Renal pelvis (tissue), 12 donors: ENCODE measurements at places on chromosomes 3 and 15. TPM values are rescaled to one million over a fixed set of nuclear protein-coding genes. Genes with fewer than 3 reads are reported as not detected.
A peak's percentile ranks its signal among the peaks of the same experiment; 100 is the strongest.

- DNase-seq: peak; percentile 35
Observed at GRCh38 chr15:75347222-75348033, 589 bp downstream of the NEIL1 start.

GRCh38 chr3:158571969-158572765 lies 1.2 kb downstream of the MLF1 start:
- DNase-seq: no peak

DNA sequence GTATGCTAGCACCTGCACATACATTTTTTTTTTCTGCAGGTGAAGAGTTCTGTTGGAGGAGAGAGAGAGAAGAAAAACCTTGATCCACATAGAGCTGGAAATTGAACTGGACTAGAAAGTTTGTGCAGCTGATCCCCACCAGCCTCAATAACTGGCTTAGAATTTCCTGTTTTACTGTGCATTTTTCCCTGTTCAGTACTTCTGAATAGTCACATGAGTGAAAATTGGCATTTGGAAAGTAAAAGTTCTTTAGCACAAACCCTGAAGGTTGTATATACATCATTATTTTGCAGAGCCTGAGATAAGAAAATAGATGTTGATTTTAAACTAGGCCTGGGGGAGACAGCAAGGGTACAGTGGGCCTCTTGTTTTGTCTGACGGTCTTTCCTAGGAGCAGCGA lies 42.3 kb downstream of the GHSR start:
- DNase-seq: no peak

DNA sequence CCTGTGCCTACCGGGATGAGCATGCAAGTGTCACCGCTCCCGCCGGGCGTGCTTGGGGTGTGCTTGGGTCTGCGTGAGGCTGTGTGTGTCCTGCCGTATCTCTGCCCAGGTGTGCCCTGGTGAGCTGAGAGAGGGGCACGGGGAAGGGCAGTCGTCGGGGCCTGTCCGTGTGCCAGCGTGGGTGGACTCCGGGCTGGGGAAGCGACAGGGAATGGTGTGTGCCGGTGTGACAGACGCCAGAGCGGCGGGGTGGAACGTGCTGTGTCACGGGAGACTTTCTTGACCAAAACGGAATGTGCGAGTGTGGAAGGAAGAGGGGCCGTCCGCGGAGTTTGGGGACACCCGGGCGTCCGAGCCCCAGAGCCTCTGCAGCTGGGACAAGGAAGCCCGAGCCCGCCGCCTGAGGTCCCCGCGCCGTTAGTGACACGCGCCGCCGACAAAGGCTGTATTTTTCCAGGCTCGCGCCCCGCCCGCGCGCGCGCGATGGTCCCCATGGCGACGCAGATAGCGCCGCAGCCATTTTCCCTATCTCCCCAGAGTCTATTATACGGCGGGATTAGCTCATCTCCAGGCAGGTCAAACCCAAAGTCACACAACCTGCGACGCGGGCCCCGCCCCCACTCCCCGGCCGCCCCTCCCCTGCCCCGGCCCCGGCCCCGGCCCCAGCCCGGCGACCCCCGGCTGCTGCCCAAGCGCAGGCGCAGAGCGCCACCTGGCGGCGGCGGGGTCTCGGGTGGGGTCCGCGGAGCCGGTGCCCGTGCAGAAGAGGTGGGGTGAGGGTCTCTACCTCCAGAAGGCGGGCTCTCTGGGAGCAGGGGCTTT lies 4.5 kb upstream of the GATA2 start:
- no peak for DNase-seq

GRCh38 chr3:22977042-22977441 lies 226.1 kb upstream of the UBE2E2 start:
- no peak for DNase-seq

DNA sequence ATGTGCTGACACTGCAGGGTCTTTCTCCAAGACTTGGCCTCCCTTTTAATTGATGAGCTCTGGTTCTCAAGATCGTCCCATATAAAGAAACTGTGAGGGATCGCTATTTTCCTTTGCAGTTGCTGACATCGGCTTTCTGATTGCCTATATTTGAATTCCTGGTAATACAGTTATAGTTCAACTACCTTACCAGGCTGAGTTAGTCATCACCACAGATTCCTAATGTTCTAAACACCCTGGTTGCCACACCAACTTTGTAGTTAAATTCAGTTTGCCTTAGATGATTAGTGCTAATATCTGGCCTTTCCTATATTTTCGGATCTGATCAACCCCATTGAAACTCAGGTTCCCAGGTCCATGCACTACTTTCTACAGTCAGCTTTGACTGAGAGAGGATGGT lies 125.0 kb downstream of the GMNC start:
- DNase-seq: no peak

DNA sequence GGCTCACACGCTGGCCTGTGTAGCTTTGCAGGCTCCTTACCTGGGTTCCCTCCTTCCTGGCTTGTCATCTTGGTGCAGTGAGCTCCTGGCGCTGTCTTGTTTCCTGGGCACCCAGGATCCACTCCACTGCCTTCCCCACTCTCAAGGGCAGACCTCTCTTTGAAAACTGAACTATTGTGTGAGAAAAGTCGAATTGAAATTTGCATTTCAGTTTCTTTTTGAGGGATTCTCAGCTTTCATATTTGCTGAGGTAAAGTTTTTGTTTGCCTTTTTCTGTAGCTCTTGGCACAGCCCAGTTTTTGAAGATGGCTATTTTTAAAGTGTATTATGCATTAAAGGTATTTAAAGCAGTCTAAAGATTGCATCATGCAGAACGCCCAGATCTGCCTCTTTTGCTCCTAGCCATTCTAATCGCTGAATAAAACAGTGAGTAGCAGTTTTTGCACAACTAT lies 70.1 kb downstream of the CCK start:
- no peak for DNase-seq

DNA sequence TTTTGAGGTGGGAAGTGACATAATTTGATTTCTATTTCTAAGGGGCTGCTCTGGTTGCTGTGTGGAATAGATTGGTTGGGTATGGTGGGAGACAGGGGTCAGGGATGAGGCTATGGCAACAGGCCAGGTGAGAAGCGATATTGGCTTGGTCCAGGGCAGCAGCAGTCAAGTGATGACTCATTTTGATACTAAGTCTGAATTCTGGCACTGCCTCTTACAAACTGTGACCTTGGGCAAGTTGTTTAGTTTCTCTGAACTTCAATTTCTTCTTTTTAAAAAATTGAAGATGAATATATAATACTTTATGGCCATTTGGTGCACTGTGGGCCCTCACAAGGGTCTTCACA lies 40.4 kb upstream of the CLSTN2 start:
- no peak for DNase-seq

GRCh38 chr3:124137216-124137615 lies 145.3 kb upstream of the ROPN1 start:
- no peak for DNase-seq

DNA sequence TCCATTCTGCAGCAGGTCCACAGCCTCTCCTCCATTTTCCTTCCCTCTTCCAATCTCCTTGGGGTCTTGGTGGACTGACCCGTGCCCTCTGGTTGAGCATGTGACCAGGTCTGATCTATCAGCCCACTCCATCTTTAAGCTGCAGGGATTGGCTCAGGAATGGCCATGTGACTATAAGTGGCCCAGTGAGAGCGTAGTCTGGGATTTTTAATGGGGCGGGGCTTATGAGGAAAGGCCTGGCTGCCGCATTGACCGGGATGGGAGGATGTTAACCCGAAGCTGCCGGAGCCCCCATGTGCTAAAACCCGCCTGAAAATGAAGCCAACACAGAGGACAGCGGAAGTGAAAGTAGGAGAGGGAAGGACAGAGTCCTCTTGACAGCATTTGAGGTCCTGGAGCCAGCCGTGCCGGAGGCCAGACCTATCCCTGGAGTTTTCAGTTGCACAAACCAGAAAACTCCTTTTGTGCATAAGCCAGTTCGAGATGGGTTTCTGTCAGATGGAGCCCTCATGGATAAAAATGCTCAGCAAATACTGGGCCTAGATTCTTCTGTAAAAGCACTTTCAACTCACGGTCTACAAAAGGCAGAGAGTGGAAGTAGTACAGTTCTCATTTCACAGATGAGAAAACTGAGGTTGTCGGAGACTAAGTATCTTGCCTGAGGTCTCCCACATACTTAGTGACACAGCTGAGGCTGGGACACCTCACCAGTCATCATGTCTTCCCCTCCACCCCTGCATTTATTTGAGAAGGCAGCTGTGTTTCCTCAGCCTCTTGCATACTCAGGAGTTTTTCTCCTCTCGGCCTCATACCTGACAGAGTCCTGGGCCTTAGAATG lies 61.9 kb downstream of the ATP2B2 start:
- no peak for DNase-seq

DNA sequence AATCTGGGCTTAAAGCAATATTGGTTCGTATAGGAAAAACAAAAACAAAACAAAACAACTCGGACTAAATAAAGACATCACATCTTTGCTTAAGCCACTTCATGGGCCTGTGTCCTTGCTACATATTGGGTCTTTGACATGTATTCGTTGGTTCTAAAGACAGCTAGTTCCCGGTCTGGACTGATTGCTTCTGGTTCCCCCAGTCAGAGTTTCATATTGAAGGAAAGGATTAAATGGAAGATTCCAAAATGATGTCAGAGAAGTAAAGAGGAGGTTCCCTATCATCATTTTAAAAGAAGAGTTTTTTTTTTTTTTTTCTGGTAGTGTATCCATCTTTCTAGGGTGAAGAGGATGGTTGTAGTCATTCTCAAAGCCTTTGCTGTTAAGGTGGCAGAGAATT lies 2.3 kb downstream of the OXSR1 start:
- DNase-seq: no peak

DNA sequence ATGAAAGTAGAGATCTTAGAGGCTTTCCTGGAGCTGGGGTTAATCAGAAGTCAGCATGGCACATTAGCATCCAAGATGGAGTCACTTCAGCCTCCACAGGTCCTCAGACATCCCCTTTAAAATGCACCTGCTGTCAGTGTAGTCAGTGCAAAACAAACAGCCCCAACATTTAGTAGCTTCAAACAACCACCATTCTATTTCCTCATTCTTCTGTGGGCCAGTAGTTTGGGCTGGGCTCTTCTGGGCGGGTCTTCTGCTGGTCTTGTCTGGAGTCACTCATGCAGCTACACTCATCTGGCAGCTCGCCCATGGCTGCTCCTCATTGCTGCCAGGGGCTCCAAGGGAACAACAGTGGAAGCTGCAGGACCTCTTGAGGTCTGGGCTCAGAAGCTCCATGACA lies 99.9 kb downstream of the TLE3 start:
- no peak for DNase-seq

DNA sequence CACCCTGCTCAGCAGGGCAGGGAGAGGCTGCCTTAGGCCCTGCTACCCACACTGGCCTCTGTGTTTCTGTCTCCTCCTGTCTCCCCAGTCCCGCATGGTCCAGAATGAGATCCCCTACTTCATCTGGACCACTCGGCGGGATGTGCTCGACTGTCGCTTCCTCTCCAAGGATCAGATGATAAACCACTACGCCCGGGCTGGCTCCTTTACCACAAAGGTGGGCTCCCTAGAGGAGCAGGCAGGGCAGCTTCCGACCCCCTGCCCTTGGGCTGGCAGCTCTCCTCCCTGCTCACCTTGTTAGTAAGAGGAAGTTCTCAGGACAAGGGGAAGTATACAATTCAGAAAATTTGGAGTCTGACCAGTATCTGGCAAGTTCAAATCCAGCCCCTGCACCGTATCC lies 5.9 kb downstream of the TTLL3 start:
- no peak for DNase-seq

DNA sequence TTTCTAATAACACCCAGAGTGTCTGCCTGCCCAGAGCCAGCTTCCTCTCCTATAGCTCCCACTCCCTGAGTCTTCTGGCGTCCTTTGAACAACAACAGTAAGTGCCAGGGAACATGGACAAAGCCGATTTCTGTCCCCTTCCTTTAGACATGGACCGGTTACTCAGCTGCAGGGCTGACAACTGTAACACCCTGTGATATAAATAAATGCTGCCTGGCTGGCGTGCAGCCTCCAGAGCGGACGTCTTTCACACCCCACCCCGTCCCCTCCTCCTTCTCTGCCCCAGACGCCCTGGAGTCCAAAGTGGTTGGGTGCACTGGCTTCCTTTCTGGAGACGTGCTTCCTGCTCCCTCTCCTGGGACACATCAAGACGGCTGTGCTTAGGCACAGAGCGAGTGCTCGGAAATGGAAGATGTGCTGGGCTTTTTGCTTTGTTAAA lies 281.9 kb upstream of the LRRFIP2 start:
- DNase-seq: peak; percentile 39

DNA sequence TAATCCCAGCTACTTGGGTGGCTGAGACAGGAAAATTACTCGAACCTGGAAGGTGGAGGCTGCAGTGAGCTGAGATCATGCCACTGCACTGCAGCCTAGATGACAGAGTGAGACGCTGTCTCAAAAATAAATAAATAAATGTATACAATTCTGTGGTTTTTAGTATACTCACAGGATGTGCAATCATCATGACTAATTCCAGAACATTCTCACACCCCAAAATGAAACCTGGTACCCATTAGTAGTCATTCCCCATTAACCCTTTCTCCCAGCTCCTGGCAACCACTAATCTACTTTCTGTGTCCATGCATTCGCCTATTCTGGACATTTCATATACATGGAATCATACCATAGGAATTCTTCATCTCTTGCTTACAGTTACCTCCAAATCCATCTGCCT lies 44.5 kb downstream of the LRRFIP2 start:
- no peak for DNase-seq

- DNase-seq: no peak
Observed at GRCh38 chr3:28745916-28746617, 397.4 kb upstream of the AZI2 start.

DNA sequence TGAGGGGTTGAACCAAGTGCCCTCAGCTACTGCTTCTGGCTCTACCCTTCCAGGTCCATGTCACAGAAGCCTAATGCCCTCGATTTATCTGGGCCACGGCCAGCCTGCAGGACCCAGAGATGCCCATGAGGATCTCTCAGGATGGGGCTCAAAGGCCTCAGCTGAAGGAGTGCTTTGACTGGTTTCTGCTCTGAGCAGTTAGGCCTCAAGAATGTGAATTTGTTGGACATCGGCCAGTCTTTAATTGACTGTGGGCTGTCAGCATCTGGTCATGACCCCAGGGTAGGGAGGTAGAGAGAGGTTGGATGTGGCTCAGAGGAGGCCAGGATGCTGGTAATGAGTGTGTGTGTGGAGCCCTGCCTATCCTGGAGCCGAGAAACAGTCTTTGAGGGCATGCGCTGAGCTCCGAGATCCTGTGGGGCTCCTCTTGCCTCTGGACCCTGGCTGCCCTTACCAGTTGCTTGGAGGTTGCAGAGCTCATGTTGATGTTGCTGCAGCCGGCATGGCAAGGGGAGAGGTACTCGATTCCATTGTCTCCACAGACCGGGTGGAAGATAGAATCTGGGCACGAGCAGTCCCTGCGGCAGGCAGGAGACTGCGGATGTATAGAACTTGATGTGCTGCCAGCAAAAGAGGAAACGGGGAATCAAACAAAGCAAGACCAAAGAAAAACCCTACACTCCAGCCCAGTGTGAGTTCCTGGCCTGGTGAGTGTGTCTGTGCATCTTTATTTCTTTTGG lies 49.1 kb upstream of the RAB6B start:
- DNase-seq: no peak

Gene SLC24A5
- polyA plus RNA-seq: 1.1 TPM

Gene LCTL
- polyA plus RNA-seq: 0.51 TPM

Gene LDHAL6B
- 0.36 TPM for polyA plus RNA-seq

Gene TMEM207
- 24.0 TPM for polyA plus RNA-seq

Gene TRPC1
- polyA plus RNA-seq: 9.6 TPM

Gene SH3GL3
- polyA plus RNA-seq: 10.4 TPM

Gene NEK11
- 22.1 TPM for polyA plus RNA-seq

Gene NCEH1
- polyA plus RNA-seq: 2.8 TPM
